NCI-H2171 (cell line): ENCODE measurements at places on chromosomes 5 and 9.

DNA sequence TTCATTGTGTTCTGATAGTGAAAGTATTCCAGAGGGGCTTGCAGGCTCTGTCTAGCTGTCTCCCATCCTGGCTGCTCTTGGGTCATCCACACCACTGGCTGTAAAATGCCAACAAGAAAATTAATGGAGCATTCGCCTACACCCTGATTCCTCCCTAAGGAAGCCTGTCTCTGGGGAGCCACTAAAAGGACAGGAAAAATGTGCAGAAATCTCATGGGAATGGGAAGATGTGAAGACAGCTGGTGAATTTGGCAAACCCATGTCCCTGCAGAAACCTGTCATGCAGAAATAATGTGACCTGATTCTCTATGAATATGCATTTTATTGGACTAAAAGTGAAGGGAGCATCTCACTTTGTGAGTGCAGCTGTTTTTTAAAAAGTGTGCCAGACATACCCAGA, 265.6 kb downstream of the TUSC1 start:
- DNase-seq: no peak

GRCh38 chr5:150266871-150267291, 22.7 kb downstream of the CAMK2A start:
- no peak for DNase-seq

GRCh38 chr9:1456301-1457024, 406.3 kb downstream of the DMRT2 start:
- DNase-seq: no peak

DNA sequence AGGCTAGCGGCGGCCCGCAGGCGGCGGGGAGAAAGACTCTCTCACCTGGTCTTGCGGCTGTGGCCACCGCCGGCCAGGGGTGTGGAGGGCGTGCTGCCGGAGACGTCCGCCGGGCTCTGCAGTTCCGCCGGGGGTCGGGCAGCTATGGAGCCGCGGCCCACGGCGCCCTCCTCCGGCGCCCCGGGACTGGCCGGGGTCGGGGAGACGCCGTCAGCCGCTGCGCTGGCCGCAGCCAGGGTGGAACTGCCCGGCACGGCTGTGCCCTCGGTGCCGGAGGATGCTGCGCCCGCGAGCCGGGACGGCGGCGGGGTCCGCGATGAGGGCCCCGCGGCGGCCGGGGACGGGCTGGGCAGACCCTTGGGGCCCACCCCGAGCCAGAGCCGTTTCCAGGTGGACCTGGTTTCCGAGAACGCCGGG, 253 bp downstream of the SLC12A2 start:
- peak; percentile 20 for DNase-seq

DNA sequence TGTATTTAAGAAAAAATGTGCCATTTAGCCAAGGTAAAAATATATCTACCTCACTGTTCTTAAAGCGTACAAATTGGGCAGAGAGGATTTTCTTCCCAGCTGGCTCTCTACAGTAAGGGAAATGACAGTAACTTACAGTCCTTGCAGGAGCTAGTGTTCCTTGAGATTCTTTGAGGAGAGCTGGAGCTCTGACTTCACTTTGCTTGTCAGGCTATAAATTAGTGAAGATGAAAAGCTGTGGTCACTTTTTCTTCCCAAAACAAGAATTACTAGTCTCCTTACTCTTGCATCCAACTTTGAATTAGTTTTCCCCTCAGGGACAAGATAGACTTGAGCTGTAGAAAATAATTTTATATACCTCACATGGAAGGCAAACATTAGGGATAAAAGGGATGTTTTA, 129.9 kb downstream of the ZSWIM6 start:
- no peak for DNase-seq

DNA sequence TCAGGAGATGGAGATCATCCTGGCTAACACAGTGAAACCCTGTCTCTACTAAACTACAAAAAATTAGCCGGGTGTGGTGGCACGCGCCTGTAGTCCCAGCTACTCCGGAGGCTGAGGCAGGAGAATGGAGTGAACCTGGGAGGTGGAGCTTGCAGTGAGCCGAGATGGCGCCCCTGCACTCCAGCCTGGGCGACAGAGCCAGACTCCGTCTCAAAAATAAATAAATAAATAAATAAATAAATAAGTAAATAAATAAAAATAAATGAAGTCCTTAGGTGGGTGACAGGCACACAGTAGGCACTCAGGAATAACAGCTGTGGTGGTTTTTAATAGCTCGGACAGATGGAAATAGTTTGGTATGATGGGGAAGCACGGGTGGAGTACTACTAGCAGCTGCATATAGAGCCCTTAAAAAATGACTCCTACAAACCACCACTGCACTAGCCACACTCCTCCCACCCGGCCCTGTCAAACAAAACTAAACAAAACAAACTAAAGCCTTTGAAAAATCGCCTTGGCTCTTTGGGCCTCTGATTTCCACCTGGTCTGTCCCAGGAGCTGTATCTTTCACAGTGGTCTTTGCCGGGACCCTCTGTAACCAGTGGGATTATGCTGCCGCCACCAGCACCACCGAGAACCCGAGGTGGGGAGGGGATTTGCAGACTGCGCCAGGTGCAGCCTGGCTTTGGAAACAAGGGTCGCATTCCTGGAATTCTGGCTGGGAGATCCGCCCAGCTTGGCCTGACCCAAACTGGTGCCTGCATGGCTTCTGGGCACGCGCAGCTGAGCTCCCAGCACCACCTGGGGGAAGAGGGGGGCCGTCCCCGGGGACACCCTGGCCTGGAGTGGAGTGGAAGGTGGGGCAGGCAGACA, 5.1 kb upstream of the WDR5 start:
- no peak for DNase-seq

- no peak for DNase-seq
These were observed 136.8 kb downstream of the APBA1 start for GRCh38 chr9:69535286-69535832.
